ENCODE measurements at places on chromosomes 1 and 21.

DNA sequence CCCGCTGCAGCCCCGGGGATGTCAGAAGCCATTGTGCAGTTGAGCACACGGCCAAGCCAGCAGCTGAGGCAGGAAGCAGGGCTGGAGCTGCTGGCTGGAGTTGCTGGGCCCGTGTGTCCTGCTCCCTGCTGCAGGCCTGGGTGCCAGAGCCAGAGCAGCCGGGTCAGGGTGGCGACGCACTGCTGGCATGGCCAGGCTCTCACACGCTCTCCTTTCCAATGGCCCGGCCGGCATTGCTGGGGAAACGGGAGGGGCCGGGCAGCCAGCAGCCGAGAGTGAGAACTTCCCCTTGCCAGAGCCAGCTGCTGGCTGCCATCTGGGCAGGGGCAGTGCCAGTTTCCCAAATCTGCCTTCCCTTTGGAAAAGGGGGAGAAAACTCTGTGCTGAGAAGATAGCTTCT lies 82.4 kb upstream of the PROX1 start:
- no peak for DNase-seq

DNA sequence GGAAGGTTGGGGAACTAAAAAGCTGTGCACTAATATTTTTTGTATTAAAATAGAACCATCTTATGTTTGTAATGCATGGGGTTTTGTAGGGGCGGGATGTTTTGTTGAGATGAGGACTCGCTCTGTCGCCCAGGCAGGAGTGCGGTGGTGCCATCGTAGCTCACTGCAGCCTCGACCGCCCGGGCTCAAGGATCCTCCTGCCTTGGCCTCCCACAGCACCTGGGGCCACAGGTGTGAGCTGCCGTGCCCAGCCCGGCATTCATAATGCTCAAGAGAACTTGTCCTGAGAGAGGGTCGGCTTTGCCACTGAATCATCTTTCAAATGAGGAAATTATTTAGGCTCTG lies 3.0 kb upstream of the C1orf159 start:
- no peak for DNase-seq

- DNase-seq, result no peak
Measured at GRCh38 chr1:234924450-234925355, 203.9 kb downstream of the TOMM20 start.

DNA sequence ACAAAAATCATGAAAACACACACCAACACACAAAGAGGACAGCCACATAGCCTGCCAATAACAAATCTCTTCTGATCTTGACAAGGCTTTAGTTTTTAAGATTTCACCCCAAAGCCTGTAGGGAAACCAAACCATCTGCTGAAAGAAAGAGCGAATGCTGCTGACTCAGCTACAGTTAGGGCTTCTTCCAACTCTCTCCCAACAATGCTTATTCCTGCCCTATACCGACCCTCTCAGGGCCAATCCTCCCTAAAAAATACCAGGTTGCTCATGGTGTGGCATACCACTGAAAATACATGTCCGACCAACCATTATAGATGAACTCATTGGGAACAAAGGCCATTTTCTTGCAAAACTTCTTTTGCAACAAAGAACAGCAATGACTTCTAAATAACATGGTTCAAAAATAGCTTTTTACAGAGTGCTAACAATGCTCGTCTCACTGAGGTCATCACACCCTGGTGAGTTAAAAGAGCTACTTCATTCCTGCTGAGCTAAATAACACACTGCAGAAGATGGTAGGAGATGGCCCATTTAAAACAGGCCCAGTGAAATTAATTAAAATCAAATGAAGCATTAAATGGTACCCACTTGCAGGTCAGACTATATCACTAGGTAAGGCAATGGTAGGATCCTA lies 86.1 kb downstream of the KIAA0319L start:
- DNase-seq, result no peak

DNA sequence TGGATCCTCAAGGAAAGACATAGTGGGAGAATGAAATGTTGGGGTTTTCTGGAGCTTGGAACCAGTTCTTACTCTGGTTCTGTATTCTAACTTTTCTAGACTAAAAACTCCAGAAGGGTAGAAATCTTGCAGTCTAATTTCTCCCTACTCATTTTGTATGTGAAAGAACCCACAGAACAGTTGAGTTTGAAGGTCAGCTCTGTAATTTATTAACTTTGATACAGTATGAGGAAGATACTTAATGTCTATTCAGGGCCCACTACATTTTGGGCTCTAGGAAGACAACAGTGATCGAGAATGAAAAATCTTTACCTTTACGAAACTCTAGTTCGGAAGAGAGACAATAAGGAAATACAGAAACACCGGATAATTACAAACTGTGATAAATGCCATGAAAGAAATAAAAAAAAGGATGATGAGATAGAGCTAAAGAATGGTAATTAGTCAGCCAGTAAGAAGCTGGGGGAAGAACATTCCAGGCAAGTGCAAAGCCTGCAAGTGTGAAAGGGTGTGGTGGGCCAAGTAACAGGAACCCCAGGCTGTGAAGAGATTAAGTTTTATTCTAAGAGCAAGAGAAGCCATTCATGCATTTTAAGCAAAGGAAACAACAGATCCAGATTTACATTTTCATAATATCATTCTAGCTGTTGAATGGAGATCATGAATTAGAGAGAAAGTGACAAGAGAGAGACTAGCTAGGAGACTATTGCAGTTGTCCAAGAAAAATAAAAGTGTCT lies 159.9 kb upstream of the HMCN1 start:
- DNase-seq, result no peak

GRCh38 chr1:42210421-42211133 lies 46.0 kb upstream of the GUCA2A start:
- DNase-seq, result no peak

DNA sequence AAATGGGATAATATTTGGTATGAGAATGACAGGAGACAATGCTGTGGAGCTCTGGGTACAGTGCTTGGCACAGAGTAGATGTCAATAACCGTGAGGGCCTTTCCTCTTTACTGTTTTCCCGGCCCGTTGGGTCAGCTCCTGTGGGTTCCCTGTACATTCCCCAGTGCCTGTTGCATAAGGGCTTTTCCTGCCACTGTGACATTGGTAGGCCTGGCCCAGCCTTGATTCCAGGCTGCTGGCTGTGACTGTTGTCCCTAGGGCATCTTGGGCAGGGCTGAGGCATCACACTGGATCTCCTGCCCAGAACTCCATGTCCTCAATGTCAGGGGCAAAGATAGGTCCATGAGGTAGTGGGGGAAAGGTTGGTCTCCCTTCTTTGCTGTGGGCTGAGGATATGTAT lies 25.8 kb upstream of the MYCL start:
- no peak for DNase-seq

DNA sequence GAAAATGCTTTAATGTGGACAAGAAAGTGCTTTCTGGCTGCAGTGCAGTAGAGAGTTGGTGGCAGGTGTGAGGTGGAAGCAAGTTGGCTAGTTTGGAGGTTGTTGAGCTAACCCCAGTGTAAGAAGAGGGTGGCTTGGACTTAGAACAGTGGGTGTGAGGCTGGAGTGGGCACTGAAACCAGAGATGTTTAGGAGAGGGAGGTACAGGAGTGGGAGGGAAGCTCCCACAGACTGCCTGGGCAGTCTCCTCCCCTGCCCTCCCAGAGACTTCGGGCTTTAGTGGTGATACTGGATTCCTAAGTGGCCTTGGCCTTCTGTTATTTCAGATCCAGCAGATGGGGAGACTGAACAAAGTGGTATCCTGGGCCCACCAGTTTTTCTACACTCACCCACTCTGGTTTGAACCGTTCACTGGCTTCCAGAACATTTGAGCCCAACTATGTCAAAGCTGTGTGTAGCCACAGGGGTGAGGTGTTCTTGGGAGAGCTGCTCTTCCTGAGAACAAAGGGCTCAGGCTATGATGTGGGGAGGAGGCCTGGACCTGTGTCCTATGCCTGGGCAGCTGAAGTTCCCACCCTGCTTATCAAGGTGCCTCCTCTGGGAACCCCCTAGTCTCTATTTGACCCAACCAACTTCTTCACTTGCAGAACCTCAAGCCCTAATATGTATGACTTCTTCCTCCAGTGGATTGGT lies 19.9 kb upstream of the CYP4A11 start:
- no peak for DNase-seq

DNA sequence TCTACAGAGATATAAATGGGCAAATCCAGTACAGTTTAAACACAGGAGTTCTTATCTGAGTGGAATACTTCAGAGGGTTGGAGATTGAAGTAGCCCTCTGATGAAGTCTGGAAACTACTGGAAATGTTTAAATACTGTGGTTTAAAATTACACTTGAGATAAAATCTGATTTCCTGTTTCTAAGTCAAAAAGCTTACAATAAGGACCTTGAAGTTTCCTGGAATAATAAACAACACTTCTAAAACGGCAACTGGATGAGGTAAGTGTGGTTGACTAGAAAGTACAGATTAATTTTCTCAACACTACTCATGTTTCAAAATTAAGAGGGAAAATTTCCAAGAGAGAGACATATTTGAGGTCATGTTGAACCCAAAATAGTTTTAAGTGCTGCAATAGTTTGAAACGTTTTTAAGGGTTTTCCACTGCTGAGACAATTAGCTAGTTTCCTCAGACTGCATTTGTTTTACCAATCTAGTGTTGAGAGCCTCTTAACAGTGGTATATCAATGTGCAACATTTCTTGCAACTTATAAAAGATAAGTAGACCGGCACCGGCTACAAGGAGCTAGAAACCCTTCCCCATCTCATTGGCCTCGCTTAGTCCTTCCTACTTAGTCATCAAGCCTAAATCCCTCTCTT lies 27.4 kb downstream of the KCNA3 start:
- no peak for DNase-seq

DNA sequence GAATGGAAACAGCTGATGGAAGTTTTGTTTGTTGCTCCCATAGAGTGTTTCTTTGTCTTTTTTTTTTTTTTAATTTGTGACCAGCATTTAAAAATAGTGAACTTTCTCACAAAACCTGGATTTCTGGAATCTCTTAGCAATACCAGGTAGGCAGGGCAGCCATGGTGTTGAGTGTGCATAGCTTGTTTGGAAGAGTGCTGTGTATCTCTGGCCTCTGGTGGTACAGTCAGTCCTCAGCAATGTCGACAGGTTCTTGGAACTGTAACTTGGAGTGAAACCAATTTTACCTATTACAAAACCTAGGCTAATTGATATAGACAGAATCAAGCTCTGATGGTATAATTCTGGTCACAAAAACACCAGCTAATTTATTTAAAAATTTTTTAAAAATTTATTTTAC lies 6.7 kb downstream of the AADACL3 start:
- DNase-seq, result no peak

DNA sequence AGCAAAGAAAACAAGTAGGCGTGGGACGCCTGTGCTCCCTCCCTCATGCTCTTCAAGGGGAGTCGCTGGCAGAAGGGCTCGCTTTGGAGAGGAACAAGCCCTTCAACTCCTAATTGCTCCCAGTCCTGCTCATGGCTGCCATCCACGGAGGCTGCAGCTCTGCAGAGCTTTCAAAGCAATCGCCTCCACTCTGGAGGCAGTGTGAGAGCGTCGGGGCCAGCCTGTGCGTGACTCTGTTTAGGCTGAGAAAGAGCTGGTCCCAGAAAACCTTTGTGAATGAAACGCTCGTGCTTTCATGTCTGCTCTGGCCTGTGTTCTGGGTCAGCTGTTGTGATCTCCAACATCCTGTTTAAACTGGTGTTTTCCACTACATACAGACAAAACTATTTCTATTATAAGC lies 23.9 kb upstream of the RUNX1 start:
- DNase-seq, result no peak

DNA sequence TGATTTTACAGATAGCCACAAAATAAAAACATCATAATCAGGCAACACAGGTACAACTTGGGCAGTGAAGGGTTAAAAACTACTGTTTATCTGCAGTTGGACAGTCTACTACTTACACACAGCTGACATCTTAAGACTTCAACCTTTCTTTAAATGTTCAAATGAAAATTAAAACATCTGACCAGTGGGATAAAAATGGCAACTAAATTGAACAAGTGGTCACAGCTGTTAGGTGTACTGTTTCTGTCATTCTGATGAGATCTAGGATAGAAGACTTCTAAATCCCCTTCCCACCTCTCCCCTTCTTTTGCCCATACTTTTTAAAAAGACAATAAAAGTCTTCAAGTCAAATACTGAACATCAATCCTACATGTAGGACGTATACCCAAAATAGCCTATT lies 56.2 kb downstream of the ENAH start:
- DNase-seq, result no peak

GRCh38 chr1:170592591-170593111 lies 60.7 kb downstream of the GORAB start:
- DNase-seq, result no peak

DNA sequence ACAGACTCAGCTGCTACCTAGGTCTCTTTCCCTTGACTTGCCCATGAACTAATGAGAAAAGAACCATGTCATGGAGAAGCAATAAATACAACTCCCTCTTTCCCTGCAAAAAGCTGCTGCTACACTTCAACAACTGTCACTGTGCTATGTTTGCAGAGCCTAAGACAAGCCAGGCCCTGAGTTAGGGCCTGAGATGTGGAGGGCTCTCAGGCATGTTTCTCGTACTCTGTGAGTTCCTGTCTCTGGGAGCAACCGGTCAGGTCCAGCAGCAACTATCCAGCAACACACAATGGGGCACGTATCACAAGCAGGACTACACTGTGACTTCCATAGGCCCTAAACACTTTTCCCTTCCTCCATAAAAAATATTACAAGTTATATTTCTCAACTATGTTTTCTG lies 91.7 kb downstream of the JAK1 start:
- no peak for DNase-seq

DNA sequence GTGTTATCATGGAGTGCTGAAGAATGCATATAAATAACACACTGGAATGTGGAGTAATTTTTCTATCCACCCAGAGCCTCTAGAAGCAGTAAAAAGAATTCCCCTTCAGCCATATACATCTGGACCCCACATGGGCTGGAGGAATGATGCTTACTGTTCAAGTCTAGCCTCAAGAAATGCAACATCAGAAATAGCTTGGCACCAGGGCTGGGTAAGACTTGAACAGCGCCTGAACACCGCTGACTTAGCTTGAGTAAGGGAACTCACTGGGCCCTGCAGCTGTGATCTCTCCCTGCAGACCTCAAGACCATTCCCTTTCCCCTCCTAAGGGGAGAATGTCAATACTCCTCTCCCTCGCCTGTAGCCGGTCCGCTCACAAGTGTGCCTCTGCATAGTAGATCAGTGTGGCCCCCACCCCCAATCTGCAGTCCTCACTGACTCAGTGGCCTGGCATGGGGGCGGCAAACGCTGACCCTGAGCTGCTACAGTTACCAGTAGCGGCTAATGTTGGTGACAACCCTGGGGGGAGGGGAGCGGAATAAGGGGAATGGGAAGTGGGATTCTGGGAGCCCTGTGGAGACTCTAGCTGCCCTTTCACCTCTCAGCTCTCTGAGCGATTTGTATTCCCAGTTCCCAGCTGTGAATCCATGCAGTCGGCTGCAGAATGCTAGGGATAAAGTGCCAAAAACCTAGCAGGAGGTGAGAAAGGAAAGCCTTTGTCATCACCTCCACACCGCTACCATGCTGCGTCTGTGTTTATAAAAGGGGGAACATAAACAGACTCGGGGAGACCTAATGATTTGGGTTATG lies 483.9 kb downstream of the DISC1 start:
- DNase-seq, result no peak

GRCh38 chr1:216599851-216600250 lies 123.4 kb downstream of the ESRRG start:
- no peak for DNase-seq

Data from activated CD4-positive, alpha-beta T cell treated with anti-CD3 and anti-CD28 coated beads for 1 hour (primary cell).